GM12878 (cell line): ENCODE measurements at places on chromosomes 1 and 21.

- DNase-seq: no peak
Observed at GRCh38 chr1:3698660-3699408, 46.5 kb downstream of the TP73 start.

GRCh38 chr1:28577052-28577678 lies 14.9 kb upstream of the RAB42 start:
- no peak for DNase-seq

GRCh38 chr1:12528021-12528852 lies 89.8 kb downstream of the DHRS3 start:
- no peak for DNase-seq

DNA sequence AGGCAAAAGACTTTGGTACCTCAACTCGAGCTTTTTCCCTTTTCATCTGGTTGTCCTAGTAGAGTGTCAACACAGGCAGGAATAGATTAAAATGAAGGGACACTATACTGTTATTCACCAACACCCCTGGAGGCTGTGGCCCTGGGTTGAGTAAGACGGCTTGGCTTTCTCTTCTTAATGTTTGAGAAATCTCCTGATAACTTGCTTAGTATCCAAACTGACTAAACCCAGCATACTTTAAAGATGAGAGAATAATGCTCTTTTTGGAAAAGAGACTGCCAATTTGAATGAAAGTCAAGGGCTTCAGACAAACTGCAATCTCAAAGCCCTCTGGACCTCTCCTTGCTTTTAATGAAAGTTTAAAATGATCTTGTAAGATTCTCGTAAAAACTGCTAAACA lies 2.6 kb upstream of the SLC30A1 start:
- no peak for DNase-seq

DNA sequence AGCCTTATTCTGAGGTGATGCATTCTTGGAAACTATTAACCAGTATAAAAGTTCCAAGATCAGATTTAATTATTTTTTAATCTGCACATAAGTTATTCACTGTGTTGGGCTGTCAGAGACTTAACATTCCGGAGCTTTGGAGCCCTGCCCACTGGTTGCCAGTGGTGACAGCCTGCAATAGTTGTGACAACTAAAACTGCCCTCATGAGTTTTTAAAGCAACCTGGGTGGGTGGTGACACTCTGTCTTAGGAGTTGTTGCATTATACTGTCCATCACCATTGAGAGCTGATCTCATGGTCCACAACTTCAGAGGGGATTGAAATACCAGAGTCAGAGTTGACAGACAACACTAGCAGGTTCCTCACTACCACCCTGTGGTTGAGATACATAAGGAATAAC lies 653.9 kb upstream of the USP24 start:
- DNase-seq: no peak

GRCh38 chr1:25809283-25809926 lies 9.4 kb downstream of the SELENON start:
- DNase-seq: no peak

DNA sequence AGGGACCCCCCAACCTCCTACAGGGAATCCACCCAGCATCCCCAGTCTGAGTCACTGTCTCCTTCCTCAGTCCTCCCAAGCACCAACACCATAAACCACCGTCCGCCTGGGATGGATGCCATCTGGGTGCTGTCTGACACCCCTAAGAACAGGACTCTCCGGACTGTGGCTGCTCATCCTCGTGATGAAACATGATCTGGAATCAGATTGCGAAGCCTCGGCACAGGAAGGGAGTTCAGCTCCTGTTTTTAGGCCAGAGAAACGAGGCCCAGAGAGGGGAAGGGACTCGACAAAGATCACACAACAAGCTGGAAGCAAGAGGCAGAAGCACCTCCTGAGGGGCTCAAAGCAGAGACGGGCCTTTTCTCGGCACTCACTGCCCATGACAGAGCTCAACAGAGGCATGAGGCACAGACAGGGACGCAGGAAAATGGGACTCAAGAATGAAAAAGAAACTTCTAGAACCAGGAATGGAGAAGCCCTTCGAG lies 8.4 kb downstream of the KCNN3 start:
- DNase-seq: no peak

DNA sequence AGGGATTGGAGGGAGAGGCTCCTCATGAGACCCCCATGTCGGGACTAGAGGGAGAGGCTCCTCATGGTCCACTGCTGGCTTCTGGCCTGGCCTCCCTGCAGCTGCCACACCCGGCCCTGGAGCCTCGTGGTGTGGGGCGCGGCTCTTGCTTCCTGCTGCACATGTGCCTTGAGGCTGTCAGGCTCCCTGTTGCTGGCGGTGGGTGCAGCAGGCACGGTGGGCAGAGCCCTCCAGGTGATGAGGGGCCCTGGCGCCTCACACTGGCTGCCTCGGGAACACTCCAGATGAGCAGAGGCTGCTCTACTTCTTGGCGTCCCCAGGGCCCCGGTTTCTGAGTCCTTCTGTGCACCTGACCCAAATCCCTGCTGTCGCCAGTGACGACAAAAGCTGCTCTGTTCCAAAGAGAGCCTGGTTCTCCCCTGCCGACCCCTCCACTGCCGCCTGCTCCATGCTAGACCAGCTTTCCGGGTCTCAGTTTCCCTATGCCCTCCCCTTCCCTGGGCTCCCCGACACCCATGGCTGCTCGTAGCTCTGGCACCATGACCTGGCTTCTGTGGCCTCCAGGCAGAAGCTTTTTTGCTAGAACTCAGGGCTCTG lies 9.7 kb upstream of the ATAD3B start:
- no peak for DNase-seq

- no peak for DNase-seq
Observed at GRCh38 chr1:43205671-43206070, 33.5 kb downstream of the CFAP57 start.

GRCh38 chr1:204152310-204153044 lies 633 bp upstream of the ETNK2 start:
- DNase-seq: no peak

DNA sequence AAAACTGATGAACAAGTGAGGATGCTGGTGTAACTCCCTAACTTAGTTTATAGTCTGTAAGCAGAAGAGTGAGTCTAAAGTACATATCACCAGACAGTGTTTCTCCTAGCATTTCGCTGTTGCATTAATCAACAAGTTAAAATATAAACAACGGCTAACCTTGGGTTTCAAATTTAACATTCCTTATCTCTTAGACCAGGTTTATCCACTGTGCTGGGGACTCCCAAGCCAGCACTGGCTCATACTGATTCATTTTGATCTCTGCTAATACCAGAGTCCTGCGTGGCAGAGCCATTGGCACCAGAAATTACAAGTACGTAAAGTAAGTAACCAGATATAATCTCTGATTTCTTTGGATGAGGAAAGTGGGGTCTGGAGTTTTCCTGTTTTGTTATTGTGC lies at the start of gene FMO1:
TSS of gene FMO1 (plus strand) at position 193 of the 400 bp plus-strand sequence. CDS start 9,594 bp downstream, outside the sequence.
- DNase-seq: no peak

DNA sequence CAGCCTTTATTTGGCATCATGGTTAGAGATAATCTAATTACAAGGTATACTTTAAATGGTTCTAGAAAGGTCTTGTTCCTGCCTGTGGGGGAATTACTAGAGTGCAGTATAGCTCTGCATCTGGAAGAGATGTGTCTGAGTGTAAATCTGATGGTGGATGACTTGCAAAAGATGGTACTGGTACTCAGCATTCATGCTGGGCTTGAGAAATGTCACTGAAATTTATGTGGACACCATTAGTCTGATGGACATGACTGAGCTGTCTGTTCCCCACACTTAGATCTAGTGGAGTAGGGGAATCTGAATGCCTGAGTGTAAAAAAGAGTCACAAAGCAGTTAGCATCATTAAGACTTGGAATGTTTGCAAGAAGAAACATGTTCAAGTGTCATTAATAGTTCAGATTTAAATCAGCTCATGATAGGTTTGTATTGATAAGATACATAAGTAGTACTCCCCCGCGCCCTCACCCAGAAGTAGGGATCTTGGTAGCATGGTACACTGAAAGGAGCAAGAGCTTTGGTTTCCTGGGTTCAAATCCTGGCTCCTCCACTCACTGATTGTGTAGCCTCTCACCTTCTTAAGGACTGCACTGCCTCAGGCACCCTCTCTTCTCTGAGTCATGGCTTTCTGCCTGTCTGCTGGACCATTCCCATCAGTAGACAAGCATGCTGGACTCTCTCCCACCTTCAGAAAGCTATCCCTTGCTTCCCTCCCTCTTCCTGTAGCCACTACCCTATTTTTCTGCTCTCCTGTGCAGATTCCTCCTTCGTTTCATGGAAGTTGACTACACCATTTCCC lies 292.9 kb downstream of the NFIA start:
- no peak for DNase-seq

- DNase-seq: no peak
Observed at GRCh38 chr1:3623441-3624199, 1.2 kb upstream of the TPRG1L start.

GRCh38 chr1:220991959-220992704 lies 112.9 kb downstream of the HLX start:
- no peak for DNase-seq
